IPS-NIHi11 (cell line): ENCODE measurements at places on chromosomes 7 and 10.

- DNase-seq = no peak
Measured at GRCh38 chr10:78202386-78202785, 168.7 kb downstream of the RPS24 start.

GRCh38 chr10:7388602-7389001, 22.2 kb downstream of the SFMBT2 start:
- no peak for DNase-seq

DNA sequence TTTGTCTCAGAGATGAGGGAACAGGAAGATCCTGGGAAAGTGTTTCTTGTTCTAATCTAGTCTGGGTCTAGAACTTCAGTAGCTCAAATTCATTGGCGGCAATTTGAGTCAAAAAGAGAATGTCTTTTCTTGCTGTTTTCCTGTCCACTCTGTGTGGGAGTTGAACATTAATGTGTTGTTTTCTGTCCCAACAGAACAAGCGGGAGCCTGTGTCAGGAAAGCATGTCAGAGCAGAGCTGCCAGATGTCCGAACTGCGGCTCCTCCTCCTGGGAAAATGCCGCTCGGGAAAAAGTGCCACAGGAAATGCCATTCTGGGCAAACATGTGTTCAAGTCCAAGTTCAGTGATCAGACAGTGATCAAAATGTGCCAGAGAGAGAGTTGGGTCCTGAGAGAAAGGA, 16.0 kb downstream of the GIMAP8 start:
- DNase-seq = no peak

DNA sequence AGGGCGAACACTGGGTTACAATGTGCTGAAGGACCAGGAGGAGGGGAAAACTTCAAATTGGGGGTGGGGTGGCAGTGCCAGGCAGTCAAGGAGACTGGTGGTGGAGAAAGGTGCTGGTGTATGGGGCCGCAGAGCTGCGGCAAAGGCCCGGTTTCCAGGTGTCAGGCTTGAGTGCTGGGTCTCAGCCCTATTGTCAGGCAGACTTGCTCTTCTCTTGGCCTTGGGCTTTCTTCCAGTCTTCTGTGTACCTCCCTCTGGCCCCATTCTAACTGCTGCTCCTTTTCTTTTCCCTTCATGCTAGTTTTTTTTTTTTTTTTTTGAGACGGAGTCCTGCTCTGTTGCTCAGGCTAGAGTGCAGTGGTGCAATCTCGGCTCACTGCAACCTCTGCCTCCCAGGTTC, 51.0 kb downstream of the POLR3A start:
- DNase-seq = no peak

- no peak for DNase-seq
Measured at GRCh38 chr7:124785994-124786393, 20.4 kb upstream of the GPR37 start.

GRCh38 chr10:127275793-127276450, 79.5 kb upstream of the INSYN2A start:
- DNase-seq = no peak

DNA sequence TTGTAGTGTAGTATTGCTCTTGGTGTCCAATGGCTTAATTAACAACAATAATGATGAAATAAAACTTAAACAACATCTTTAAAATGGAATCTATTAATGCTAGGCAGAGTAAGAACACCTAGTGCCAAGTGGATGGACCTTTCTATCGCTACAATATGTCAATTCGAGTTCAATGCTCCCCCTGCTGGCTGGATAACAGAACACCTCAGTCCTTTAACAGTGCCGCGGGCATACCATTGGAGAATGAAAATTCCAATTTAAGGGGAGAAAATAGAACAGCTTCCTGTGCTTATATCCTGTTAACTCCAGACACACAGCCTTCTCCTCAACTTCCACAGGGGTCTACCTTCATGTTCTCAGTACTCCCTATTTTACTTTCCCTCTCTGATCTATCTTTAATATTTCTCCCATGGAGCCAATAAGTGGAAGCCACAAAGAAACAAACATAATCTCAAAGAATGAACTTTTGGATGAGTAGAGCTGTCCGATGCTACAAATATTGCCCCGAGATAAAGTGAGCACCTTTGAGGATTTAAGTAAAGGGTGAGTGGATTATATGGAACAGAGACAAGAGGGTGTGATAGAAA, 41.4 kb downstream of the COL1A2 start:
- peak; percentile 74 for DNase-seq

DNA sequence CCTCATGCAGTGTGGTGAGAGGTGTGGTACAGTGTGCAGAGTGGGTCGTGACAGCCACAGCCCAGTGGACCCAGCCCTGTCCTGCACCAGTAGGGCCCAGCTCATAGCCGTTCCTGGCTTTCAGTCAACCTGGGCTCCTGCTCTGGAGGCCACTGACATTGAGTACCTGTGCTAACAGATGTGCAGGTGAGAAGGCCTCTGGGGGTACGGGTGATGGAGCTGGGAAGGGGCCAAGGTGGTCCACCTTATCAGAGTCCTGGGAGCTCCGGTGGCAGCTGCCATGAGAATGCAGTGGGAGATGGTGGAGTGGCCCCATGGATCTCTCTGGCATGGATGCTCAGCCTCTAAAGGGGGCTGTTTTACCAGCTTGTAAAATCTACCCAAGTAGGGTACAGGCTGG, 6.1 kb upstream of the TBRG4 start:
- no peak for DNase-seq

DNA sequence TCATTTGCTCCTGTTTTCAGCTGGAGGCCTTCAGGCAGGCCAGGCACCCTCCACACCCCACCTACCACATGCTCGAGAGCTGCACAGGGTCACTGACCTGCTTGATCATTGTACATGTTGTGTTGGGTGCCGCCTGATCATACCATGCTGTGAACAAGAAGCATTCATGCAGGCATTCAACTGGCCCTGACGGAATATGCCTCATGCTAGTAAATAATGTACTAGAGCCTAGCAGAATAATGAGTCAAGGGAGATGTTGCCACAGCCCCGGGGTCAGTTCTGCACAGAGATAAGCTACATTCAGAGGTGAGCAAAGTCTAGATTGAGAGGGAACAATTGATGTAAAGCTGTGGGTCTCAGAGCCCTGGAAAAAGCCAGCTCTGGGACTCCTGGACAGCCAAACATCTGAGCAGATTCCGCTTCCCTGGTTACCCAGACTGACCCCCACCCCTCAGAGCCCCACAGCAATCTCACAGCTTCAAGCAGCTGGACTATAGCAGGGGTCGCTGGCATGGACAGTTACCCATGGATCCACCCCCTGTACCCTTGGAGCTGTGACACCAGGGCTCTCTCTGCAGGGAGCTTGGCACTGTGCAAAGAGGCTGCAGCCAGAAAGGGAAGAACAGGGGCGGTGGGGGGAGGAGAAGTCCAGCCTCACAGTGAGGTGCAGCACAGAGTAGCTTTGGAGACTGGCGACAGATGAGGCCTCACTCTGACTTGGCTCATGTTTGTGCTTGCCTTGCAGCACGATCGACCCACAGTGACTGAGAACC, 86.6 kb downstream of the FRMPD2 start:
- DNase-seq = no peak

DNA sequence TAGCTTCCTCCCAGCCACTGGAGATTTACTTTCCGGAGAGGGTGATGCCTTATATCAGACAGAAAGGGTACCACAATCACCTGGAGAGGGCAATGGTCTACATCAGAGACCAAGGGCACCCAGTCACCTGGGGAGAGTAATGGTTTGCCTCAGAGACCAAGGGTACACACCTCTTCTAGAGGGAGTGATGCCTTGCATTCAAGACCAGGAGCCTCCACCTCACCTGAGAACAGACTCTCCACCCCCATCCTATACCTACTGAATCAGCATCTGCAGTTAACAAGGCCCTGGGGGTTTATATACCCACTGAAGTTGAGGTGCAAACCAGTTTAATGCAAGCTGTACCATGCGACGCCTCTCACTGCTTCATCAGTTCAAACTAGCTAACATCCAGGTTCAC, 270.2 kb upstream of the IGFBP3 start:
- DNase-seq = no peak

- DNase-seq = no peak
Measured at GRCh38 chr10:35580423-35580770, 24.7 kb upstream of the GJD4 start.

GRCh38 chr10:30434273-30435072, 489 bp downstream of the MAP3K8 start:
- DNase-seq = peak; percentile 68

DNA sequence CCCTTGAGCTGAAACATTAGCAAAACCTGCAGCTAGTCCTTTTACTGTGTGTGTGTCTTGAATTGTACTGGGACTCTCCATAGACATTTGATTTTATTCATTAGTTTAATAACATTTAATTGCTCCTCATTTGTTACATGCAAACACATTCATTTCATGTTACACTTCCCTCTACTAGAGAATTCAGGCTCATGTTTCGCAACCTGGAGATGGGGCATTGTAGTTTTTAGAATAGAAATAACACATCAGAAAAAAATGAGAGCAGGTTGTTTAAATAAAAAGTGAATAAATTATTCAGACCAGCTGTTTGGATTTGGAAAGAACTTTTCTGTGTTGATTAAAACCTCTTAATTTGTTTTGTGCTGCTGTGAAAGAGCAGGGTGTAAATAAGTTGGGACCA, 243.9 kb downstream of the ETV1 start:
- no peak for DNase-seq

DNA sequence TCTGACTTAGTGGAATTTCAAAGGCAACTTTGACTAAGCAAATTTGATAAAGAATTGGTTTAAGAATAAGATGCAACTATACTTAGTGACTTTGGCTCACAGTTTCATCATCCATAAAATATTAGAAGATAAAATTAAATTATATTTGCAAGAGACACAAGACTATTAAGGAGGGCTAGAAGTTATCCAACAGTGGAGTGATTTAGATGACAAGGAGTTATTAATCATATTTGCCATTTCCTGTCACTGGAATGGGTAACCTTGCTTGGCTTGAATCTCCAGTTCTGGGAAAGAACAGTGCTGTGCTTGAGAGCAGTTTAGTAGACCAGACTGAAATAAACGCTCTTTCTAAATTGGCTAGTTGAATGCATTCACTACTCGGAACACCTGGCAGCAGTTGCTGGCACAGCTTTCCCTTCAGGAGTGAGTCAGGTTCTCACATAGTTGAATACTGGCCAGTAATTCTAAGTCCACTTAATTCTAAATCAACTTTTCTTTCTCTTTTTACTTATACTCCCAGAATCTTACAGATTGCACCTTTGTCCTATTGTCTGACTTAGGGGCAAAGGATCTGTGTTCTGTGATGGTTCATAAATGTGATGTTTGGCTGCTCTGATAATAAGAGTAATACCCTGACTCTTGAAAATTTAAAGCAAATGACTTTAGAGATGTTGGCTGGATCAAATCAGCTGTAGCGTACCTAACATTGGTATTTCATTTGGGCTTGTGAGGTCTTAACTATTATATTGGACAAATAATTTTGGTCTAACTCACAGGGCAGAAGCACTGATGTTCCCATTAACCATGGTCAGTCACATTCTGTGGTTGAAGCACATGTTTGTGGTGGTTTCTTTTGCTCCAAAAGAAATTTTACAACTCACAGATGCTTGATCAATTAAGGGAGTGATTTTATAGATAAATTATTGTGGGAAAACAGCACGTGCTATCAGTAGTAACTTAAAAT, 16.6 kb downstream of the STMP1 start:
- peak; percentile 32 for DNase-seq

DNA sequence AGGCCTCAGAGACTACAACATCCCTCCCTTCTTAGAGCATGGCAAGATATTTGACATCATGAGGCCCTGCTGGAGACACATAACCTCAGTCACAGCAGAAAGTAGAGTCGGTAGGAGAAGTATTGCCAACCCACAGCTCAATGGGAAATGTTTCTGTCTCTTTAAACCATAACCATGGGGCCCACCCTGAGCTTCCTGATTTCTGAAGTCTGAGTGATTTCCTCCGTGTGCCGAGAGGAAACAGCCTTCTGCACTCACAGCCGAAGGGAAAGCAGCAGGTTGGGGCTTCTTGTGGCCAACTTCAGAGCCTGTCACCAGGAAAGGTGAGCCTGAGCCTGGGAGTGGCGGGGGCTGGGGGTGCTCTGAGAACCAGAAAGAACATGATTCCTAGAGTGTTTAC, at the start of gene GIMAP1:
Gene GIMAP1, plus strand, starts transcription at position 246 of the 400 bp plus-strand sequence. CDS start 2,435 bp downstream, outside the sequence.
- no peak for DNase-seq

DNA sequence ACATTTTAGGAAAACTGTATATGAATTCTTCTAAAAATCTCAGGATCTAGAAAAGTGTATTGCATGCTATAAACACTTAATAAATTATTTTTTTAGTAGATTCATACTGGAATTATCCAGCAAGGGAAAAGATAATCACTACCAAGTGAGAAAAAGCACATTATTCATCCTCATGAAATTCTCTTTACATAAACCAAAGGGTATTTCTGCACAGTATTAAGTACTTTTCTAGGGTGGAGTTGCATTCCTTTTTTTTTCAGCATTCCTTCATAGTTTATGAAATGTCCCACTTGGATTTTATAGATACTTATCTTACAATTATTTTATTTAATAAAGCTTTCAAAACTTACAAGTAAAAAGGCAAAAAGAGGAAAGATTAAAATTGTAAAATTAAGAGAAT, 403.3 kb downstream of the HGF start:
- DNase-seq = no peak

DNA sequence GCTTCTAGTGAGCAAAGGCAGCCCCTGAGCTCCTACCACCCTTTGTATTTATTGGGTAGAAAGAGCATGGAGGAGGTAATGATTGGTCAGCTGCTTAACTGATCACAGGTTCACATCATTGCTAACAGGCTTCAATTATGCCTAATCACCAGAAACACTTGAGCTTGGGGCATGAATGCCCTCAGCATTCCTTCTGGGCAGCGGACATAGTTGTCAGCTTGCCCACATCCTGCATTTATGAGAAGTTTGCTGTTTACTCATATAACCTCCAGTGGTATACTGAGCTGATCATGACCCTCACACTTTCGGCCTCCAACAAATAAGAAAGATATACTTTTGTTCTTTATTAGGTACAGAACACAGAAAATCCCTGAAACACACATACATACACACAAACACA, 140.3 kb upstream of the ODAD2 start:
- no peak for DNase-seq

- DNase-seq = no peak
Measured at GRCh38 chr7:81267508-81267907, 348.7 kb upstream of the SEMA3C start.

DNA sequence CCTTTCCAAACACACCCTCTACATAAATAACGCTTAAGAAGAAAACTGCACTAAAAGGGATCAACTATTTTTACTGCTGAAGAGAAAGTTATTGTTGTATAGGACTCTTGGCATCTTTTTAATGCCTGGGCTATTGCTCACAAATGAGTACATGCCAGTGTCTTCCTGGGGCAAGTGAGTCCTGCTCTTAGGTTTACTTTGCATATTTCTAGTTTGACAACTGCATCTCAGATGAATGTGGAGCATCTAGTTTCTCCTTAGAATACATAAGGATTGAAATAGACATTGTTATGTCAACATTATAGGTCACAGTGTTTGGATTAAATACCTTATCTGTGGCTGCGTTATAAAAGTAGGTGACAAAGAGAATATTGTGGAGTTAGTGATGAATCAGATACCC, 44.5 kb downstream of the PSMC2 start:
- no peak for DNase-seq

- peak; percentile 31 for DNase-seq
Measured at GRCh38 chr7:116258734-116259133, 48.4 kb downstream of the TES start.

DNA sequence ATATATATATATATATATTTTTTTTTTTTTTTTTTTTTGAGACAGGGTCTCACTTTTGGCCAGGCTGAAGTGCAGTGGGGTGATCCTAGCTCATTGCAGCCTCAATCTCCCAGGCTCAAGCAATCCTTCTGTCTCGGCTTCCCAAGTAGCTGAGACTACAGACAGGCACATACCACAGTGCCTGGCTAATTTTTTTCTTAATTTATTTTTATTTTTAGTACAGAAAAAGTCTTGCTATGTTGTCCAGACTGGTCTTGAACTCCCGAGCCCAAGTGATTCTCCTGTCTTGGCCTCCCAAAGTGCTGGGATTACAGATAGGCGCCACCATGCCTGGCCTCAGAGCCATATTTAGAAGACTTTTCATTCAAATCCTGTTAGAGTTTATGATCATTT, 79.6 kb downstream of the PRTFDC1 start:
- DNase-seq = no peak
